Fibroblast of the aortic adventitia (primary cell): ENCODE measurements at places on chromosomes 1 and 21. TPM values are rescaled to one million over a fixed set of nuclear protein-coding genes. Genes with fewer than 3 reads are reported as not detected.

The FAAP20 gene
- 18.5 and 23.2 TPM in 2 replicates for total RNA-seq

The HES2 gene
- 0.09 and 0.65 TPM in 2 replicates for total RNA-seq

The ISG20L2 gene
- total RNA-seq, result 9.9 and 27.4 TPM in 2 replicates

The CFAP57 gene
- total RNA-seq, result 0.45 and 0.49 TPM in 2 replicates

The RYR2 gene
- total RNA-seq, result 0.25 TPM in 1 of 2 replicates, not detected in the other

The CD101 gene
- 0.09 and 0.41 TPM in 2 replicates for total RNA-seq

The SYT14 gene
- total RNA-seq, result 0.08 and 35.0 TPM in 2 replicates

- no peak for DNase-seq
Measured at GRCh38 chr1:1091344-1092148, 17.4 kb upstream of the RNF223 start.

GRCh38 chr1:12565094-12565965, 52.7 kb downstream of the DHRS3 start:
- peak; percentile 50 for DNase-seq

GRCh38 chr1:93061895-93062792, 16.9 kb upstream of the MTF2 start:
- DNase-seq, result peak; percentile 45

- DNase-seq, result no peak
Measured at GRCh38 chr21:45254460-45254930, 33.2 kb downstream of the POFUT2 start.

DNA sequence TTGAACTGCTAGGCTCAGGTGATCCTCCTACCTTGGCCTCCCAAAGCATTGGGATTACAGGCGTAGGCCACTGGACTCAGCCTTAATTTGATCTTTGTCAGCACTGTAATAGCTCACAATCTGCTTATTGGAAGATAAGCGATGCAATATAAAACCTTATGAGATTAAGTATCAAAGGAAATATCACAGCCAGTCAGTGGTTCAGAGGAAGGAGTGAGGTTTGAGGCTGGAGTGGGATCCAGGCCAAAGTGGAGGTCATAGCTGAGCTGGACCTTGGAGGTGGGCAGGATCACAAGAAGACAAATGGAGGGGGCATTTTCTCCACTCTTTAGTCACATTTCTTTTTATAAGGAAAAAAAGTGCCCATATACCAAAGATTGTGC, 228.5 kb downstream of the RHOU start:
- DNase-seq, result no peak

- peak; percentile 80 for DNase-seq
Measured at GRCh38 chr1:234605983-234606783, 3.8 kb downstream of the IRF2BP2 start.

- DNase-seq, result no peak
Measured at GRCh38 chr1:28096210-28097099, 8.0 kb upstream of the EYA3 start.

DNA sequence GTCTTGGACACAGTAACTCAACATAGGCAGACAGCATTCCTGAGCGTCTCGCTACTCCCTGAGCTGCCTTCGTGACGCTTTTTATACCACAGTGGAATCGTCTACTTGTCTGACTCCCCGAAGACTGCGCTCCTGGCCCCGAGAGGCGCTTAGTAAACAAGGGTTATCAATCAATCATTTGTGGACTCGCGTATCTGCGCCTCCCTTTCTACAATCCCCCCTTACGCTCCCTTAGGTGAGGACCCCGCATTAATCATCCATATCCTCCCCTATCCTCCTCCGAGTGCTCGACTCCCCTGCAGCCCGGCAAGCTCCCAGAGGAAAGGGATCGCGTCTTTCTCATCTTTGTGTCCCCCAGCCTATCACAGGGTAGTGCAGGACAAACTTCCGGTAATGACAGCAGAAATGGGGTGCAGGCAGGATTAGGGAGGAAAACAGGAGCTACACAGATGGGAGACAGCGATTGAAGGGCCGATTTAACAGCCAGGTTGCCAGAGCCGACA, 522 bp downstream of the TMEM59 start:
- DNase-seq, result peak; percentile 67

GRCh38 chr1:91487469-91487868, 13.2 kb upstream of the CDC7 start:
- no peak for DNase-seq

GRCh38 chr1:92736395-92736794, 48.5 kb downstream of the EVI5 start:
- DNase-seq, result peak; percentile 35
